Anterior cingulate cortex (tissue), 58 donors: ENCODE measurements at places on chromosomes 1 and 21.

GRCh38 chr1:167499664-167500101 is 18.6 kb downstream of the CD247 start:
- no peak for DNase-seq

DNA sequence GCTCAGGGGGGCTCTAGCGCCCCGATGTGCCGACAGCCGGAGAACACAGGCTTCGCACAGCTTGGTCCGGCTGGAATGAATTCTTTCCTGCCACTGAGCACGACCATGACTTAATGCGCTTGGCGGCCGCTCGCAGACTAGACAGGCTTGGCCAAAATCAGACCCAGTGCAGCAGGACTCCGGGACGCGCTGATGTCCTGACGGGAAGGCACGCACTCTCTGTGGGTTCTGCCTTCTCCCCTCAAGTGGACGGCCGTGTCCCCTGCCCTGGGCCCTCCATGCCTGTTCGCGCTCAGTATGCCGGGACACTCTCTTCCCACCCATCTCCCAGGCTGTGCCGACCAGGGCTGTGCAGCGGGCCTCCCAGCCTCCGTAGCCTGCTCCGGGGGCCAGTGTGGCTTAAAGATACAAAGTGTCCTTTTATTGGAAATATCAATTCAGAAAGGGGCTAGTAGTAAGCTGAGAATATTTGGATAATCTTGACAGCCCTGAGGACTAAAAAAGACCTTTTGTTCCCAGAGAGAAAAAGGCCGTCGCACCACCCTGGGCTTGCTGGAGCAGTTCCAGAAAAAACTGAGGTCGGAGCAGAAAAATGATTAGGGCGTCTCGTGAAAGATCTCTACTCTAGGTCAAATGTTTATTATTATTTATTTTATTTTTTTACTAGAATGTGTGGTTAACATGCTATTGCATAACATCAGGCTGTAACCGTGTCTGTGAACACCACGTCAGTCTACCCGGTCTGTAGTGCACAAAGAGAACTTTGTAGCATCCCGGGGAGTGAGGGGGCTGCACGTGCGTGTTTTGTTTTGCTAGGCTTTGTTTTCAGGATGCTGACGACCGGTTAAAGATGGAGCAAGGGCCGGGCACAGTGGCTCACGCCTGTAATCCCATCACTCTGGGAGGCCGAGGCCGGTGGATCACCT is 88.1 kb upstream of the ARHGEF16 start:
- DNase-seq = no peak

DNA sequence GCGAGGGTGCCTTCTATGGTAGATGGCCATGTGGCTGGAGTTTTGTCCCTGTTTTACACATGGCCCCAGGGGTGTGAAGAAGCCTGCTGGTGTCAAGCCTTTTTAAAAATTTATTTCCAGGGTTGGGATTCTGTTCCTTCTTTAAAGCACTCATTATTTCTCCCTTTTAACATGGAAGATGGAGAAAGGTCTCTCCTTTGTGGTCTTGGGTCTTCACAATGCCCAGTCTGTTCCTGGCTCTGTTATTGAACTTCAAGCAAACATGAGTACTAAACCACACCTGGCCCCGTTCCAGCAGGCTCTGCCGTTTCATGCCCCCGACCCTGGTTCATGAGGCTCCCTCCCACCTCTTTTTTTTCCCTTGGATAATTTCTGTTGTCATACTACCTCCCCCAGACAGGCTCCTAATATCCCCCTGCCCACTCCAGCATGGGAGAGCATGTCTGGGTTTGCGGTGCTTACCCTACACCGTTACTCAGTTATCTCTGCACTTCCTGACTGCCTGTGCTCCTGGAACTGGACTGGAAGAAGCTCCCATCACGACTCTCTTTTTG is 121.2 kb upstream of the KIAA0040 start:
- DNase-seq = no peak

GRCh38 chr1:15386164-15386749 is 23.4 kb upstream of the EFHD2 start:
- DNase-seq = peak; percentile 61

DNA sequence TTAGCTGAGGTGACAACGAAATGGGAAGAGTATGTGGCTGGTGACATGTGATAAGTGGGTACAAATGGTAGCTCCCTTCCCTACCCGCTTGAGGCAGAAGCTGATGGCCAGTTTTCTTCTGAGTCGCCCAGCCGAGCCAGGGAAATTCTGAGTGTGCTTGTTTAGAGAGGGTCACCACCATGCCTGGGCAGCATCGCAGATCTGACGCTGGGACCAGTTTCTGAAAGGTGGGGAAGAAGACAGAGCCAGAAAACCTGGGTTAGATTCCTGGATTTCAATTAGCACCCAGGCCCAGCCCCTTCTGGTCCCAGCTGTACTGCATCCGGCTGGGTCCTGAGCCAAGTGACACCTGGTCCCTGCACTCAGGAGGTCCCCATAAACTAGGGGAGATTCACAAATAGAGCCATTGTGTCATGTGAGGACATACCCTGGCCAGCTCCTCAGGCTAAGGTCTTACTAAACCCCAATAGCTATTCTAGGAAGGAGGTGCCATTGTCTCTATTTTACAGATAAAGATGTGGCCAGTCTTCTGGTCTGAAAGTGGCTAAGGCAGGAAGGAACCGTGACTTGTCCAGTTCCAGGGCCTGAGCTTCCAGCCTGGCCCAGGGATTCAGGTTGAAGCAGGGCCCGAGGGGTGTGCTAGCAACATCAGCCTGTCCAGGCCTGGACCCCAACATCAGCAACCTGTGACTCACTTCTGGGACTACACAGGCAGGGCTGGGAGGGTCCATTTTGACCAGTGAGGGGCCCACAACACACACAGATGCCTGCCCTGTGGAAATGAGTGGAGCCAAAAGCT is 1.7 kb upstream of the TMEM61 start:
- DNase-seq = no peak

DNA sequence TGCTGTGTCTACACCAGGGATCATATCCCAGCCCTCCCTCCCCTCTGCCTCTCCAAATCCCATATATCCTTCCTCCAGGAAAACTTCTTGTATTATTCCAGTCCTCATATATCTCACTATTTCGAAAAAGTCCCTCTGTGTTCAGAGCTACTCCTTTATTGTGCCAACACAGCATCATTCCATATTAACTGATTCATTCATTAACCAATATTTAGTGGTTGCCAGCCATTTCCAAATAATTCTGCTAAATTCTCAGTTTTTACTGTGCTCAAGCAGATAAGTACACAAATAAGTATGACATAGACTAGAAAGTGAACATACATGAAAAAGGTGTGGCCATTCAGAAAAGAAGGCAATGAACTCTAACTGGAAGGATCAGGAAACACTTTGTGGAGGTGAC is 241.6 kb upstream of the DUSP10 start:
- DNase-seq = no peak

DNA sequence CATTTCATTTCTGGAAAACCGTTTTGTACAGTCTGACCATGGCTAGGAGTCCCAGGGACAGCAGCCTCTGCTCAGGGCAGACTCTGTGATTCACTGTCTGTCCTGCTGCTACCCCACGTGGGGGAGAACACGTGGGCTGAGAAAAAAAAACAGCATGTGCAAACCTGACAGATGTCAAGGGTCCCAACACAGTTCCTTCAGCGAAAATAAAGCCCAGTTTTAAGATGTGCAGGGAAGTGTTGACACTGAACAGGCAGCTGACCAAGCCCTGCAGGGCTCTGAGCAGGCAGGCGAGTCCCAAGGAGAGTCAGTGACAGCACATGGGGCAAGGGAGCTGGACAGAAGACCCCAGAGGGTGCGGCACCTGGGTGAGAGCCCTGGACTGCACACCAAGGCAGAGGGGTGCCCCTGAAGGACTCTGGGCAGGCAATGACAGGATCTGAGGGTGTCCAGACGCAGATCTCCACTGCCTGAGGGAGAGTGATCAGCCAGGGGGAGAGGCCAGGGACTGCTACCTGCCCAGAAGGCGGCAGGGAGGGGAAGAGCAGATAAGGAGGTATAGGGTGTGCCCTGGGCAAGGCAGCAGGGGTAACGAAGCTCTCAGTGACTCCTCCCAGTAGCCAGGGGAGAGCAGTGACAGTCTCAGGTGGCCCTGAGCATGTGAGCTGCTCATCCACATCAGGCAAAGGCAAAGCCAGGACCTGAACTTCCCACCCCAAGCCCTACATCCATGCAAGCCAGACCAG is 5.1 kb upstream of the SPATC1L start:
- DNase-seq = no peak

GRCh38 chr1:45957684-45958083 is 154.3 kb downstream of the MAST2 start:
- DNase-seq = no peak

DNA sequence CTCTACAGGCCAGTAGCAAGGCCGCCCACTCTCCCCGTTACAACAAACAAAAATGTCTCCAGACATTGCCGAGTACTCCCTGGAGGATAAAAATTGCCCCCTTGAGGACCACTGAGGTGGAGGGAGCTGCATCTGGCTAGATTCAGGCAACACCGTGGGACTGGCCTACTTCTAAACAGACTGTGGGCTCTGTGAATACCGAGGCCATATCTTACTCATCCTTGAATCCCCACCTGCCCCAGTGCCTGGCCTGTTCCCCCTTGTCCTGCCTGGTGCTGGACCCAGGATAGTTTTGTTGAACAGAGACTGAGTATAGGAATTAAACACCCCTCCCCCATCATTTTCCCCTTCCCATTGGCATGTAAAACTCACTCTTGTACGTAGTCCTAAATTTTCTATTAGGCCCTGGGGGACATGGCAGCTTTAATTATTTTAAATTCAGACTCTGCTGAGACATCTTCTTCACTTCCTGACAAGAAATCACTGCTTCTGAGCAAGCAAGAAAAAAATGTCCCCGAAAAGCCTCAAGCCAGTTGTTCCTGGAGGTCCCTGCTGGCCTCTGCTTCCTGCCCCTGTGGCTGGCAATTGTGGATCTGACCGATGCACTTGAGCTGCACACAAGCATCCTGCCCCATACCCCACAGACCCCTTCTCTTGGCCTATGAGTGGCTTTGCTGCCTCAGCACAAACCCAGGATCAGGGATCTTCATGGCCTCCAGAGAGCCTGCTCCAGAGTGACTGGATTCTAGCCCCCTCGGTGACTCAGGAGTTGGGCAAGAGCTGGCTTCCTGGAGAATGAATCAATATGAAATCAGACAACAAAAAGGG is 111.0 kb downstream of the ACTL8 start:
- DNase-seq = no peak

DNA sequence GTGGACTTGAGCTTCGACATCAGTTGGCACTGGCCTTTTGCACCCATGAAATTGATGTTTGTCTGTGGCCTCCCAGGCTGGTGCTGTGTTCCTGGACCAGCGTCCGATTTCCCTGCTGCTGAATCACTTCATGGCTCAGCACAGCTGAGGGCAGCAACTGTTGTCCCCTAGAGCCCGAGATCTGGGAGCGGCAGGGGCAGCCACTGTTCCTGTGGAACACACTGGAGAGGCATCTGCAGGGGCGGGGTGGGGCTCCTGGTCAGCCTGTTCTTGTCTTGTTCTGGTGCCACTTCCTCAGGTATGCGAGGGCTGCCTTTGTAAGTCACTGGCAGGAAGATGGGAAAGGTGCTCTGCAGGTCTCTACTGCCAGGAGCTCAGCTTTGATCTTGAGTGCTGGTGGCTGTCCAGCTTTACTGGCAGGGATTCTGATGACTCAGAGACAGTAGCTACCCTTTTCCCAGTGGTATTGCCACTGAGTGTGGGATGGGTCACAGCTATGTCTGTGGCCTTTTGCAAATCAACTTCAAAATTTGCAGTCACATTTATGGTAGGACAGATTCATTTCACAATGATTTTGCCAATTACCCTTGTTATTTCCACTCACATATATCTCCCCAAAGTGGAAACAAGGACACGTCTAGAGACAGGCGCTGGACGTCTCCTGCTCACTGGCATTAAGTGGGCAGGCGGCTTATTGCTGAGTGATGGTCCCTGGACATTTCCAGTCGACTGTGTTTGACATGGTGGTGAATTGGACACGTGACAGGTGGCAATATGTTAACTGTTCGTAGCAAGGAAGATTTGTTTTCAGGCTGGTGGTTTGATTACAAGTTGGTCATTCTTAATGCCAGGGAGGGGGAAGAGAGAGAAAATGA is 15.3 kb downstream of the AGPAT3 start:
- no peak for DNase-seq

DNA sequence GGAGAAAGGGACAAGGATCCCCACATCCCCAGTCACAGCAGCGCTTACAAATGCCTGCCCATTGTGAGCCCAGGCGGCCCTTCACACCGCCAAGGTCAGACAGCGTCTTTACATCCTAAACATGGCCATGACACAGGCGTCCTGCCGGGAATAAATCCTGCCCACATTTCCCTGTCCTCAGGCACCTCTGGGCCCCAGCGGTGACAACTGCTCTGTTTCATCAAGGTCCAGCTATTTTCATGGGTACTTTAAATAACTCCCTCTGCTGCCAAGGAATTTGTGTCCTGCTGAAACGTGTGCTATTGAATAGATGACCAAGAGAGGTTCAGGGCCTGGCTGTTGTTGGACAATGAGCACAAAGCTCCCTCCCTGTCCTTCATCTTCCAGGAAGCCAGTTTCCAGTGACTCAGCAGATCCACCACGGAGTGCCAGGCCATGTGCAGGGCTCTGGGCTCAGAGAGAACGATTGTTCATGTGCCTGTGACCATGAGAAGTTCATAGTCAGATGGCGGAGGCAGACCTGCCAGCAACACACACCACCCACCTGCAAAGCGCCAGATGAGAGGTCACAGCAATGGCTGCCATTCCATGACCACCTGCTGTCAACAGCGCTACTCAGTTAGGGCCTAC is 195.8 kb downstream of the MATN1 start:
- no peak for DNase-seq

GRCh38 chr1:156833603-156834002 is 17.0 kb upstream of the SH2D2A start:
- no peak for DNase-seq

GRCh38 chr1:2882966-2883696 is 81.6 kb upstream of the TTC34 start:
- no peak for DNase-seq

DNA sequence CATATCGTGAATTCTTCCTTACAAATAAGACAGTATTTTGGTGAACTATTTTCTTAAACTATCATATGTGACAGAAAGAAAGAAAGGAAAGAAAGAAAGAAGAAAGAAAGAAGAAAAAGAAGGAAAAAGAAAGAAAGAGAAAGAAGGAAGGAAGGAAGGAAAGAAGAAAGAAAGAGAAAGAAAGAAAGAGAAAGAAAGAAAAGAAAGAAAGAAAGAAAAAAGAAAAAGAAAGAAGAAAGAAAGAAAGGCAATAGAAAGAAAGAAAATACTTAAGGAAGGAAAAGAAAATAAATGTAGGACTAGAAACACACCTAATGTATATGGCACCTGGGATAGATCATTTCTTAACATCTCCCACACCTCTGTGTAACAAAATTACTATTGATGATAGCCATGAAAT is 120.4 kb downstream of the PLA2G4A start:
- no peak for DNase-seq

DNA sequence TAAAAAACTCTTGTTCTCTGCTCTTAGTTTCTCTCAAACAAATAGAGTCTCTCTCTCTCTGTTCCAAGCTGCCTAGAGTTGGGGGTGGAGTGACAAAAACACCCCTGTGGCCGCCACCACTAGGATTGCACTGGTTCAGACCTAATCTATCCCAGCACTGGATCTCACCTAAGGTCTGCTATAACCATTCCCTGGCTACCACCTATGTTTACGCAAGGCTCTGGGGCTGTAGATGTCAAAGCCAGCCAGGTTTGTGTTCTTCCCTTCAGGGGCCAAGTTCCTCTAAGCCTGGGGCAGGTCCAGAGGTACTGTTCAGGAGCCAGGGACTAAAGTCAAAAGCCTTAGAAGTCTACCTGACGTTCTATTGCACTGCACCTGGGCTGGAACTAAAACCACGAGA is 12.8 kb upstream of the CYP2J2 start:
- DNase-seq = no peak

GRCh38 chr1:4046836-4047461 is 146.9 kb upstream of the C1orf174 start:
- DNase-seq = no peak
